ENCODE measurements at places on chromosomes 1 and 21.

- DNase-seq = no peak
These were observed 5.5 kb downstream of the KLF18 start for GRCh38 chr1:44135886-44136285.

DNA sequence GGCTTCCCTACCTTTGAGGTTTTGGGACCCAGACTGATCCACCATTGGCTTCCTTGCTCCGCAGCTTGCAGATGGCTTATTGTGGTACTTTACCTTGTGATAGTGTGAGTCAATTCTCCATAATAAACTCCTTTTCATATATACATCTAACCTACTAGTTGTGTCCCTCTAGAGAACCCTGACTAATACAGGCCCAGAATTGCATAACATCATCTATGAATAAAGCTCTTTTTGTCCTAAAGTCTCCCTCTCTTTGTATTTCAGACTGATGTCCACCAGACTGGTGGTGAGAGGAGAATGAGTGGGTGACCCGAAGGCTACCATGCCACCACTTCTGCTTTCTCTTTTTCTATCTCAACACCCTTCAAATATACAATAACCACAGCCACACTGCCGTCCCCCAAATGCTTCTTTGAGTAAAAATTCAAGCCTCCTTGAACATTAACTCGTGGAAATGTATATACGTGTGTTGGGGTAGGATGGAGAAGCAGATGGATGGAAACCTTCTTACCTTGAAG lies 265.7 kb downstream of the PTBP2 start:
- DNase-seq = no peak

GRCh38 chr1:233664804-233665574 lies 51.1 kb downstream of the KCNK1 start:
- DNase-seq = no peak

DNA sequence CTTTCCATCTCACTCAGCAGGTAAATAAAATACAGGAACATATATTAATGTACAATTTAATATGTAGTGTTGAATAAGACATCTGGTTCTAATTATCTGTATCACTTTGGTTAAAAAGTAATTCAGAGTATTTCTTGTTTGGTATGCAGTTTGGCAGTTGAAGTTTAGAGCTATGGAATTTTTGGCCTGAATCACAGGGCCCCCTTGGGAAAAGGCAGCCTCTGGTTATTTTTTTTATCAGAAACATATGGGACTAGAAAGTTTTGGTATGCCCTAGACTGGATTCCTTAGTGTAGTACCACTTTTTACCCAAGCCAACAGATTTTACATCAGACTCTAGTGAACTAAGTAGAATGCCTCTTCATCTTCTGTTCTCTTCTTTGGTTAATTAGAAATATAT lies 26.4 kb downstream of the CNST start:
- no peak for DNase-seq

GRCh38 chr1:173580658-173581057 lies 22.2 kb downstream of the SLC9C2 start:
- no peak for DNase-seq

- no peak for DNase-seq
These were observed 267.2 kb downstream of the ZNF648 start for GRCh38 chr1:181794332-181794731.

GRCh38 chr1:210412240-210412639 lies 83.5 kb downstream of the HHAT start:
- DNase-seq = no peak

DNA sequence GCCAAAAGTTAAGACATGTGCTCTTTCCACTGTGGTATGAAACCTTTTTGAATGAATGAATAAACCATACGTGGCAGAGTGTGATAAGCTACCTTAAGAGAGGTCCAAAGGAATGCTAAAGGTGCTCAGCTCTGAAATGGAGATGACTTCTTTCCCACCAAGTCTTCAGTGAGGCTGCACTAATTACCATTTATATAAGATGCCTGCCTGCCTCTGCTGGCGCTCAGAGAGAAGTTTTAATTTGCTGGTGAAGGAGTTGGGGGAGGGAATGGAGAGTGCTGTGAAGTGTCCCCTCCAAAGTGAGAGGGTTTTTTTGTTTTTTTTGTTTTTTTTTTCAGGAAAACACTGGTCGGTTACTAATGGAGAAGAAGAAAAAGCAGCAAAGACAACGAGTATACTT lies 559.0 kb downstream of the OMA1 start:
- no peak for DNase-seq

DNA sequence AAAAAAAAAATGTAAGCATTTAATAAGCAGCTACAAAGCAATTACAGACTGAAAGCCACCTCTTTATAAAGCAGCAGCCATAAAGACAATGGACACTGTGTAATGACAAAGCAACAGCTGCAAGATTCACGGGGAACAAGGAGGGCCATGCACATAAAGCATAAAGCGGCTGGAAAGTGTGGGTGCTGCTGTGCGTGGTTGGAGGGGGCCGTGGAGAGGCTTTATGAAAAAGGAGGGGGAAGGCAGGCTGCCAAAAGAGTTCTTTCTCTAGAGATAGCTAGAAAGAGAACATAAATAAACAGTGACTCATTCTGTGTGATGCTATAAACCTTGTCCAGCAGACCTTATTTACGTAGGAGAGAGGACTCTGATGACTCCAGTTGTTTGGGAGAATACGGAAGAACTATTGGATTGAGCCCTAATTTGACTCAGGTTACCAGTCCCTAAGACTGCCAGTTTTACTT lies 49.3 kb downstream of the ADAMTS1 start:
- DNase-seq = no peak

- peak; percentile 72 for DNase-seq
These were observed at the start of gene ADAM15 for GRCh38 chr1:155050560-155051341. Gene ADAM15, plus strand, starts transcription at chr1:155051316. Its CDS starts 71 bp downstream, at chr1:155051387.

GRCh38 chr1:47873337-47873736 lies 123.8 kb downstream of the TRABD2B start:
- no peak for DNase-seq

DNA sequence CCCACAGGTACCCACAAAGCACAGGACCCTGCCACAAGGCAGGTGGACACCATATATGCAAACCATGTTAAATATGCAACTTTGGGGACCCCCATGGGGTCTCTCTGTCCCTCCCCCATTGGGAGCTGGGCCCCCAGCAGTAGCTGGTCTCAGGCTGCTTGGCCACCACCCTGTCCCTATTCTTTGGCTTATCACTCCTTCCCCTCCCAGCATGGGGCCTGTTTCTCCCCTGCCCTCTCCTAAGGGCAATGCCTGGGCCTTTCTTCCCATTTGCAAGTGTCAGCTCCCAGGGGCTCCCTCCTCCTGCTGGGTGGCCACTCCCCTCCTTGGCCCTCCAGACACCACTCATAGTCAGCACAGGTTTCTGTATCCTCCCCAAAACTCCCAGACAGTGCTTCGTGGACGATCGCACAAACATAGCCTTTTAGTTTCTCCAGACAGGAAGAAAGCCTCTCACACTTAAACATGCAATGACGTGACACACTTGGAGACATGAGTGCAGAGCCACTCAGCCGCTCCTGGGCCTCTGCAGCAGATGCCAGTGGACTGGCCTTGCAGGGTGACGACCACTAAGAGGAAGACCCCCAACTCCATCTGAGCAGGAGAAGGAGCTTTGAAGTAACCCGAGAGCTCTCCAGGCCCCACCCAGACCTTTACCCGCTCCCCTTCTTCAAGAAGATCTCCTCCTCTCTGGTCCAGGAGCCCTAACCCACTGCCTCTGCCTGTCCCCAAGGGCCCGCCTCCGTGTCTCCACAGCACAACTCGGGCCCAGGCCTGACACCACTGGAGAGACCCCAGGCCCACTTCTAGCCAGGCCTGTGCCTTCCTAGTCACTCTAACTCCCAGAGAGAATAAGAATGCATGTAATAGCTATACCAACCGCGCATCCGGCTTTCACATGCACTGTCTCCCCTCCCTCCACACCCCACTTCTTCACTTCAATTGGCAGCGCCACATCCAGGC lies 22.9 kb downstream of the CITED4 start:
- no peak for DNase-seq

DNA sequence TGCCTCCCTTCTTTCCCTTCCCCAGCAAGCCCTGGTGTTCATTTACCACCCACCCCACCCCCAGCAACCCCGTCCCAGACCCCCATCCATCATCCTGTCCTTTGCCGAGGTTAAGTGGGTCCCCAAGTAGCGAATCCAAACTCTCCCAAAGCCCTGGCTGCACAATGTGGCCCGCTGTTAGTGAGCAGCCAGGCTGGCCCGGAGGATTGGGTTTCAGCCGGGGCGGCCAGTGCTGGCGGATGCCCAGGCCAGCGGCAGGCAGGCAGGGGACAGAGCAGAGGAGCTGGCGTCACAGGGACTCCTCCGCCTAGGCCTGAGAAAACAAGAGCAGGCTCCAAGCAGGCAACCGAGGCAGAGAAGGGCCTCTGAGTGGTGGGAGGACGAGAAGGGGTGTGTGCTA lies 61.4 kb downstream of the EPHB2 start:
- DNase-seq = no peak

GRCh38 chr1:201676197-201676596 lies 137.3 kb downstream of the NAV1 start:
- DNase-seq = no peak

- no peak for DNase-seq
These were observed 20.7 kb downstream of the FOXO6 start for GRCh38 chr1:41381692-41382479.

- DNase-seq = no peak
These were observed 48.4 kb downstream of the FAAP20 start for GRCh38 chr1:2145946-2146835.

DNA sequence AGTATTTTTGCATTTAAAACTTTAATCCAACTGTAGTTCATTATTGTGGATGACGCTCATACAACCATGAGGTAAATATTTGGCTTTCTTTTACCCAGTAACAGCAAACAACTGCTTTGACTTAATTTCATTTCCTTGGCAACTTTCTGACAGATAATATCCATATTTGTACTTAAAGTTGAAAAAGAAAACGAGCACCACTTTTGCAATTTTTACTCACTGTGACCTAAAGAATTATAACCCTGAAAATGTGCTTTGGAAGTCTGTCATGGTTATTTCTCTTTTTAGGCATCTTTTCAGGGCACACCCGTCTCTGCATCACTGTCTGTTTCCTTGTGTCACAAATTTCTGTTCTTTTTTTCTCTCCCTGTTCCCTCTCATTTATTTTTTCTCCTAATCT lies 918 bp upstream of the CD2 start:
- DNase-seq = no peak

- no peak for DNase-seq
These were observed 550.6 kb downstream of the PTBP2 start for GRCh38 chr1:97271916-97272788.

DNA sequence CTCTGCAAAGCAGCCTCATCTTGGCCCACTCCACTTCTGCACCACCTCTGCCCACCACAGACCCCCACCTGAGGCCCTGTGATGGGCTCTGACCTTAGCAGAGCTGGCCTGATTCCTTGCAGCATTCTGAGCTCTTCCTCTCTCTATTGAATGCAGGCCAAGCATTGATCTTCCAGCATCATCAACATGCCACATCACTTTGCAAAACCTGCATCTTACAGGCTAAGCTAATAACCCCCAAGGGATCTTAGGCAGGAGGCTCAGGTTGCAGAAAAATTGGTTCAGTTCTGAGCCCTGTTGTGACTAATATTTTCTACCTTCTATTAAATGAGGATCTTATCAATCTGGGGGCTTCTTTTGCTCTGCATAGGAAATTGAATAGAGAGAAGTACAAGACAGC lies 78.7 kb downstream of the ATP1A1 start:
- DNase-seq = no peak

GRCh38 chr1:183374825-183375224 lies 43.4 kb downstream of the NMNAT2 start:
- no peak for DNase-seq

DNA sequence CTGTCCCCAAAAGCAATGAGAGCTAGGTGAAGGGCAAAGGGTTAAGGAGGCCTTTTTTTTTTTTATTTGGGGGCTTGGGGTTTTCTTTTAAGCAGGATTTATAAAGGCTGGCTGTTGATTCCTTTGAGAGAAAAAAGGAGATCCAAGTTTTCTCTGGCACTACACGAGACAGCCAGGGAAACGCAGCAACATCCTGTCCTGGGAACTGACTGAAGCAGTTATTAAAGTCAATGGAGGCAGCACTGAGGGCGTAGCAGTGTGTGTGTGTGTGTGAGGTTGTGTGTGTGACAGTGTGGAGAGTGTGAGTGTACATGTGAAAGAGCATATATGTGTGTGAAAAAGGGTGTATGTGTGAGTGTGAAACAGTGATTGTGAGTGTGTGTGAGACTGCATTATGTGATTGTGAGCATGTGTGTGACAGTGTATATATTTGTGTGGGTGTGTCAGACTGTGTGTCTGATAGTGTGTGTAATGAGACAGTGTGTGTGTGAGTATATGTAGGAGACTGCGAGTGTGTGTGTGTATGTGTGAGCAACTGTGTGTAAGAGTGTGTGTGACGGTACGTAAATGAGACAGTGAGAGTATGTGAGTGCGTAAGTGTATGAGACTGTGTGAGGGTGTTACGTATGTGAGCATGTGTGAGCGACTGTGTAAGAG lies 65.9 kb upstream of the TIAM1 start:
- DNase-seq = no peak

All from stimulated activated CD4-positive, alpha-beta T cell treated with anti-CD3 and anti-CD28 coated beads, Interleukin-12 subunit alpha, Interleukin-12 subunit beta, amount 100 ng/mL, for 48 hours (primary cell).